Stimulated activated CD8-positive, alpha-beta memory T cell treated with anti-CD3 and anti-CD28 coated beads, Interleukin-4, amount 100 ng/mL, for 48 hours (primary cell): ENCODE measurements at places on chromosomes 13 and 19.

DNA sequence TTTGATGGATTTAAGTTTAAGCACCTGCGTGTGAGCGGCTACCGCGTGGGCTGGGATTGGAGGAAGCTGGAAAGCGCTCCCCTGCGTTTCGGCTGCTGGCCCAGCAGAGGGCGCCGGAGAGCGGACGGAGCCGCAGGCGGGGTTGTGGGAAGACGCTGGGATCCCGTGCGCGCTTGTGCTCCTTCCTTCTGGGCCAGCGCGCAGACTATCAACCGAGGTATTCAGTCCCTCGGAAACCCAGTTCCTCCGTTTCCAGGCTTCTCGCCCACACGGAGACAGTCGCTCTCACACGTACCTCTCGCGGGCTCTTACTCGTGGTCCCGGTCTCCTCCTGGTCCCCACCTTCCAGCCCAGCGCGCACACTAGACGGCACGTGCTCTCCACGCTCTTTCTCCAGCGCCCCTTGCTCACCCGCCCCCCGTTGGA, 28.8 kb downstream of the EPN1 start:
- peak; percentile 79 for DNase-seq

DNA sequence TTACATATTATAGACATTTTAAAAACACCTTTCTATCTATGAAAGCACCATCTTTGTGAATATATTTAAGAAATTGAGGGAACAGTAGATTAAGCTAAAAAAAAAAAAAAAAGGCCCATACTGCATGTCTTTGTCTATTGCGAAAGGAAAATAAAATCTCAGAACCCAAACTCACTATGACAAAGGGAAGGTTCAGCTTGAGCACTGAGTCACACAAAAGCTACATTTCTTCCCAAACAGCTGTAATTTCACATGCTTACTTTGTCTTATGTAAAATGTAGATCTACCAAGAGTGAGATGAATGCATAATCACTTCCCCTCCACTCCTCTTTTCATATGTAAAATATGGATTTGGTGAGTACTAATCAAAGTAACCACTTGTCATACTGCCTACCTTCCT, 640.1 kb upstream of the KLF12 start:
- no peak for DNase-seq

DNA sequence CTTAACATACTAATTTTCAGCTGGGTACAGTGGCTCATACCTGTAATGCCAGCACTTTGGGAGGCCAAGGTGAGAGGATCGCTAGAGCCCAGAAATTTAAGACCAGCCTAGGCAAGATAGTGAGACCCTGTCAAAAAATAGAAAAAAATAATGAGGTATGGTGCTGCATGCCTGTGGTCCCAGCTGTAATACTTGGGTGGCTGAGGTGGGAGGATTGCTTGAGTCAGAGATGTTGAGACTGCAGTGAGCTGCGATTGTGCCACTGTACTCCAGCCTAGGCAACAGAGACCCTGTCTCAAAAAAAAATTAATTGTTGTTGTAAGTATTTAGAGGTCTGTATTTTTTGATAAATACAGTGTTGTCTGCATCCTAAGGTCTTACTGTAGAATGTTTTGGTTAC, 66.8 kb downstream of the FNDC3A start:
- no peak for DNase-seq

- DNase-seq = no peak
Measured at GRCh38 chr13:92827503-92827902, 399.1 kb upstream of the GPC6 start.

- no peak for DNase-seq
Measured at GRCh38 chr13:31115616-31116015, 46.1 kb downstream of the HSPH1 start.

- no peak for DNase-seq
Measured at GRCh38 chr19:31383553-31383952, 34.3 kb upstream of the TSHZ3 start.
